Pancreas (tissue), 10 donors: ENCODE measurements at places on chromosomes 12 and 14. TPM values are rescaled to one million over a fixed set of nuclear protein-coding genes. Genes with fewer than 3 reads are reported as not detected.

CLEC14A gene
- total RNA-seq: 6.8 TPM

TOX4 gene
- total RNA-seq: 38.7 TPM

TMEM229B gene
- 6.2 TPM for total RNA-seq

SCN8A gene
- total RNA-seq: 3.2 TPM

STYK1 gene
- total RNA-seq: not detected

TRIM9 gene
- 0.95 TPM for total RNA-seq

MGST1 gene
- total RNA-seq: 61.4 TPM

PMCH gene
- total RNA-seq: not detected

WASHC3 gene
- total RNA-seq: 5.1 TPM

INHBE gene
- 17.8 TPM for total RNA-seq

DACT1 gene
- 0.95 TPM for total RNA-seq
